ENCODE measurements at places on chromosomes 5 and 9. TPM values are rescaled to one million over a fixed set of nuclear protein-coding genes. Genes with fewer than 3 reads are reported as not detected.

Gene CDO1
- total RNA-seq: 3.5 TPM

Gene KIAA0825
- total RNA-seq: 2.8 TPM

Gene DOLK
- 25.9 TPM for total RNA-seq

Gene DMRT3
- not detected for total RNA-seq

Gene CAMK2A
- total RNA-seq: not detected

Gene HTR1A
- total RNA-seq: not detected

Gene BTNL8
- total RNA-seq: not detected

Gene NR2F1
- 39.2 TPM for total RNA-seq

Gene RGS7BP
- 16.2 TPM for total RNA-seq

Gene CATSPER3
- not detected for total RNA-seq

Gene SLC36A2
- not detected for total RNA-seq

Gene TBC1D13
- total RNA-seq: 22.1 TPM

Gene GFPT2
- total RNA-seq: 0.43 TPM

Gene SOX30
- total RNA-seq: not detected

Gene GDNF
- not detected for total RNA-seq

Gene NTMT1
- 29.6 TPM for total RNA-seq

Gene EIF4E1B
- not detected for total RNA-seq

Gene SUSD3
- total RNA-seq: 0.13 TPM

Gene PTPRD
- 1.6 TPM for total RNA-seq

Gene PSIP1
- total RNA-seq: 91.9 TPM

Gene CACNA1B
- 0.14 TPM for total RNA-seq

Gene TMEM252
- total RNA-seq: not detected

Gene PPP2R2B
- total RNA-seq: not detected

Gene SMC2
- total RNA-seq: 51.6 TPM

Gene PAIP2
- total RNA-seq: 103 TPM

Gene IFNB1
- not detected for total RNA-seq

Gene FAM114A2
- total RNA-seq: 43.0 TPM

Gene SAXO1
- total RNA-seq: not detected

Gene PCDHA13
- total RNA-seq: not detected

Gene URM1
- 55.3 TPM for total RNA-seq

Gene FBLL1
- 0.07 TPM for total RNA-seq

All from thoracic aorta endothelial cell (primary cell).